ENCODE measurements at places on chromosomes 2 and 18.
A peak's percentile ranks its signal among the peaks of the same experiment; 100 is the strongest.

- no peak for DNase-seq
Observed at GRCh38 chr2:28656937-28657615, 94.6 kb upstream of the PPP1CB start.

GRCh38 chr2:239012228-239012627, 164.3 kb downstream of the TWIST2 start:
- no peak for DNase-seq

DNA sequence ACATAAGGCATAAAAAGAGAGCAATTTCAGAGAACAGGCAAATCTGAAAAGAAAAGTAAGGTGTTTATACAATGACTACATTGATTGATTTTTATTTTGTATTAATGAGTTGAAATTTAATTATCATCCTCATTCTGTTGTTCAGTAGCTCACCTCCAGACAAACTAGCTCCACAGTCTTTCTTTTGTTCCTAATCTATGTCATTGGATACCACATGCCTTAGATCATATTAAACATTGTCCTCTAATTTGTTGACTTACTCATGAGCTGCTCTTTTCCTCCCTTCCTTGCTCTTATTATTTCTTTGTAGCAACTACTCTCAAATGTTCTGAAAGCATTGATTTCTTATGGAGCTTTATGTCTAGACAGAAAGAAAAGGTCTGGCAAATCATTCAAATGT, 185.5 kb upstream of the ZSWIM2 start:
- DNase-seq: no peak

GRCh38 chr18:22650247-22650646, 232.5 kb upstream of the CTAGE1 start:
- DNase-seq: no peak

DNA sequence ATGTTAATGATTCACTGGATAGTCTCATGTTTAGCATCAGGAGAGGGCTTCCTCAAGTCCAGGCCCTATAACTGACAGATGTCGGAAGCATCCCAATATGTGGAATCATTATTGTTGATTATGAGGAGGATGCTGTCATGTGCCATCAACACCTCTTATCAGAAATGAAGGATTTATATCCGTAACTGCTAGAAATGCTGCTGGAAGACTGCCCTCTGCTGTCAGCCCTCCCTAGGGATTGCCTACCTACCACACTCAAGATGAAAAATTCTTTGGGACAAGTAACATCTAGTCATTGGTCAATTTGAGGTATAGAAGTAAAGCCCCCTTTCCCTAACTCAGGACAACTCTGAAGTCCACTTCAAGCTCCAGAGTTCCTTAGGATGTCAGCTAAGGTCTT, 1166.5 kb upstream of the NXPH2 start:
- DNase-seq: no peak

DNA sequence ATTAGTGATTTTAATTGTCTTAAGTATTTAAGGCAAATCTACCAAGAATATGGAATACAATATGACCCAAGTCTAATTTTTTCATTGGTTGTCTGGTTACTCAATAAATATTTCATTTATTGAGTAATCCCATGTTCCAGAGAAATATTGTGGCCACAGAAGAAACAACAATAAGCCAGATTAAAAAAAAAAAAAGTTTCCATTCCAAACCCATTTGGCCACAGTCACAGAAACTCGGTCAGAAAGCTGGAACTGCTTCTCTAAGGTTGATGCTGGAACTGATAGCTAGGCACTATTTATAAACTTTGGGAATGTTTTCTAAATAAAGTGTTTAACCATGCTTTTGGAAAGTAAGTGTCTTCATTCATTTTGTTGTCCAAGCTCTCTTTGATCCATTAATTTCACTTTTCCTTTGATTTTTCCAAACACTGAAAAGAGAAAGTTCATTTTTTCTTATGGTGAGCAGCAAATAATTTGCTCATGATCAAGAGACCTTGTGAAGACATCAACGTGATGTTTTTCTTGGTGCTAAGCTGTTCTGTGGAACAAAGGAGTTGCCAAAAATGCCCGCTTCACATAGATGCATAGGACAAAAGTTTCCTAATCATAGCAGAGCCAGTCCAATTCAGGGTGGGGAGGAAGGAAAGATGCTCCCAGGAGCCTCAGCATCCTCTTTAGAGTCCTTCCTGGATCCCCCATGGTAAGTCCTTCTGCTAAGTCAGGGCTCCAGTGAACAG, 72.1 kb upstream of the CCBE1 start:
- peak; percentile 31 for DNase-seq

DNA sequence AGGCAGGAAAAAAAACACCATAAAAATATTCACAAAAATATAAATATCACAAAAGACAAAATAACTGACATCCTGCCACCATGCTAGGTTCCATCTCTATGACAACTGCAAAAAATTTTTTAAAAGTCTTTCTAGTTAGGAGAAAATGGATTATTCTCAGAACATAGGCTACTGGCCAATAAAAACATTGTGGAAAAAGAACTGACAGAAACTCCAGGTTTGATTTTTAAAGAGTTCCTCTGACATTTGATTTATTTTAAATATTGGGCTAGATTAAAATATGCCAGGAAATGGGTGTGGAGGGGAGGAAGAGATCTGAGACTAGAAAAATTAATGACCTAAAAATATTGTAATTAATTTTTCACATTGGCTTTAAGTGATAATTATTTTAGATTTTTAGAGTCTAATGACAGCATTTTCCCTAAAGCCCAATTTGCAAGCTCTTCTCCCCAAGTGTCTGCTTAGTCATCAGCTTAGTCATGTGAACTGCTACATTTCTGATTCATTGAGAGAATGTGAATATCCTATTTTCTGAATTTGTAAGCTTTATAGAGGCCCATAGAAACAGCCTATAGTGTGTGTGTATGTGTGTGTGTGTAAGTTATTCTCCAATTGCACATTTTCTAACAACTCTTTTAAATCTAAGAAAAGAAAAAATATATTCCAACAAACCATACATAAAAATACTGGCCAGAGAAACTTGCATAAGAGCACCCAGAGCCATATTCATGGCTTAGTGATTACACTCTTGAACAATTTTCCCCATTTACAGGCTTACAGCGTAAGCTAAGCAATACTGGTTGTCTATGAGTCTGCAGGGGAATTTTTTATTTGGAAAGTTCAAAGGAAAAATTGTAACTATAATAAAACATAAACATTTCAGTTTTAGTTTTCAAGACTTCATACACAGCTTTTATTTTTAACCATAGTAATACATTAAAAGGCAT, 48.4 kb downstream of the TMEFF2 start:
- peak; percentile 46 for DNase-seq

GRCh38 chr2:118013221-118013723, 598 bp downstream of the CCDC93 start:
- peak; percentile 77 for DNase-seq

GRCh38 chr18:34704823-34705222, 5.3 kb upstream of the DTNA start:
- no peak for DNase-seq

GRCh38 chr2:223860809-223861738, 23.7 kb upstream of the AP1S3 start:
- DNase-seq: peak; percentile 47

DNA sequence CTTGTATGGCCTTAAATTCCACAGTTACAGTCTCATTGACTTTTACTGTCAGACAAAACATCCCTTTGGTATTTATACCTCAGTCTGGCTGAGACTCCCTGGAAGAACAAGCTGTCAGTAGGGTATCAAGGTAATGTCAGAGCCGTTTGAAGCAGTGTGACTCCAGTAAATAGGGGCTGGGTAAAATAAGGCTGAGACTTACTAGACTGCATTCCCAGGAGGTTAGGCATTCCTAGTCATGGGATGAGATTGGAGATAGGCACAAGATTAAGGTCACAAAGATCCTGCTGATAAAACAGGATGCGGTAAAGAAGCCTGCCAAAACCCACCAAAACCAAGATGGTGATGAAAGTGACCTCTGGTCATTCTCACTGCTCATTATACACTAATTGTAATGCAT, 219.5 kb upstream of the SKOR2 start:
- DNase-seq: no peak

- DNase-seq: no peak
Observed at GRCh38 chr2:133943108-133943507, 310.8 kb upstream of the MGAT5 start.

- peak; percentile 47 for DNase-seq
Observed at GRCh38 chr2:98269830-98270229, 76.4 kb upstream of the CNGA3 start.

GRCh38 chr2:191209340-191209739, 35.9 kb upstream of the MYO1B start:
- no peak for DNase-seq

DNA sequence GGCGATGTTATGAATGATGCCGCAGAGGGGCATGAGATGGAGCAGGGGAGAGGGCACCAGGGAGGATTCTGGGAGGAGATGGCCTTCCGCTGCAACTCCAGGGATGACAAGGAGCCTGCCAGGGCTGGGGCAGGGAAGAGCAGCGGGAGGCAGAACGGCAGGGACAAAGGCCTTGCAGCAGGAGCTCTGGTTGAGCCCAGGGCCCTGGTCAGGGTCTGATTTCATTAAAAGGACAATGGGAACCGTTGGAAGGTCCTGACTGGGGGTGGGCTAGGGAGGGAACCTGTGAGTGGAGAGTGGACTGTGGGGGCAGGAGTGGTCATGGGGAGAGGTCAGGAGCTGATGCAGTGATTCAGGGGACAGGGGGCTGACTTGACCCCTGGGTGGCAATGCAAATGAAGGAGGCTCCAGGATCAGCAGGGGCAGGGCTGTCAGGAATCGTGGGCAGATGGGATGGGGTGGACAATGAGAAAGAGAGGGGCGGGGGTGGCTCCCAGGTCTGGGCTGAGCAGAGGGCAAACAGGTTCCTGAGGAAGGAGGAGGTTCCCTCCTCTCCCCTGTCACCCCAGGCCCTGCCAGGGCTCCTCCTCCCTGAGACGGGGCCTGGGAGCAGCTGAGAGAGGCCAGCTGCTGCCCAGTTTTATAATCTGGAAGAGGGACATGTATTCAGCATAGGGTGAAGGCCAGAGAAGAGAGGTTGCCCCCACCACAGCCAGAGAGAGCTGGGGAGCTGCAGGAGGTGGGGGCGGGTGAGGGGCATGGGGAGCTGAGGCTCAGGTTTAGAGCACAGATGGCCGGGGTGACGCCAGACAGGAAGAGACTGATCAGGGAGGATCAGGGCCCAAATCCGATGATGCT, 7.3 kb upstream of the DUSP2 start:
- DNase-seq: no peak

- DNase-seq: no peak
Observed at GRCh38 chr2:198004921-198005829, 200.8 kb downstream of the PLCL1 start.

- DNase-seq: no peak
Observed at GRCh38 chr2:85078536-85078935, 54.7 kb upstream of the TCF7L1 start.
